NCI-H510A treated with DMSO at 0.1 percent for 48 hours (cell line): ENCODE measurements at places on chromosomes 13 and 19.
A peak's percentile ranks its signal among the peaks of the same experiment; 100 is the strongest.

- DNase-seq = no peak
Measured at GRCh38 chr13:32407854-32408253, 20.1 kb downstream of the N4BP2L1 start.

GRCh38 chr19:4369888-4370260 lies 26.5 kb downstream of the MPND start:
- peak; percentile 50 for DNase-seq

GRCh38 chr13:53460796-53461195 lies 432.2 kb downstream of the OLFM4 start:
- no peak for DNase-seq

GRCh38 chr13:64332048-64332447 lies 2898.1 kb downstream of the PCDH9 start:
- DNase-seq = peak; percentile 8

GRCh38 chr13:27171244-27171826 lies at the start of gene USP12:
USP12 (minus strand) TSS chr13:27171811; CDS start chr13:27171639, 172 bp downstream.
- no peak for DNase-seq

DNA sequence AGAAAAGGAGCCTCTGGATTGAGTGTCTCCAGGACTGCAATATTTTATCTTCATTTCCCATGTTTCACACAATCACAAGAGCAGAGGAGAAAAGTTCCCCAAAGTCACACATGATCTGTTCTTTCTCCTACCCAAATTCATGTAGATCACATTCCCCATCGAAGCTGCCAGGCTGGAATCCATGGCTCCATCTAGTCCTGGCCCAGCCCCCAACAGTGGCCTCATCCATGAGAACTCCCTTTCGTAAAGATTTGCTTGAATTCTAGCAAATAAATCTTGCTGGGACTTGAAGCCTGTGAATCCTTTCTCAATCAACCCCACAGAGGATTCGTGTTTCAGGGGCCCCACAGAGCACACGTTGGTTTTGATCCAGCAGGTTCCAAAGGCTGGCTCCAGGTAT lies 109.5 kb downstream of the COL4A1 start:
- no peak for DNase-seq

GRCh38 chr19:46298479-46299003 lies 1.7 kb downstream of the HIF3A start:
- DNase-seq = no peak

DNA sequence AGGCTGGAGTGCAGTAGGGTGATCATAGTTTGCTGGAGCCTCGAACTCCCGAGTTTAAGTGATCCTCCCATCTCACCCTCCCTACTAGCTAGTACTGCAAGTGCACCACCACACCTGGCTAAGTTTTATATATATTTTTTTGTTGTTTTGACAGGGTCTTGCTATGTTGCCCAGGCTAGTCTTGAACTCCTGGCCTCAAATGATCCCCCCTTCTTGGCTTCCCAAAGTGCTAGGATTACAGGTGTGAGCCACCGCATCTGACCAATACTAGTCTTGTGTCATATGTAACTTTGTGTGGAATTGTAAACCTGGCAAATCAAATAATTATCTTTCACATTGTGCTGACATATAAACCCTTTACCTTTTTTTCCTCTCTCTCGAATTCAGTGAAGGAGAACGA lies 10.2 kb downstream of the HNRNPM start:
- no peak for DNase-seq

DNA sequence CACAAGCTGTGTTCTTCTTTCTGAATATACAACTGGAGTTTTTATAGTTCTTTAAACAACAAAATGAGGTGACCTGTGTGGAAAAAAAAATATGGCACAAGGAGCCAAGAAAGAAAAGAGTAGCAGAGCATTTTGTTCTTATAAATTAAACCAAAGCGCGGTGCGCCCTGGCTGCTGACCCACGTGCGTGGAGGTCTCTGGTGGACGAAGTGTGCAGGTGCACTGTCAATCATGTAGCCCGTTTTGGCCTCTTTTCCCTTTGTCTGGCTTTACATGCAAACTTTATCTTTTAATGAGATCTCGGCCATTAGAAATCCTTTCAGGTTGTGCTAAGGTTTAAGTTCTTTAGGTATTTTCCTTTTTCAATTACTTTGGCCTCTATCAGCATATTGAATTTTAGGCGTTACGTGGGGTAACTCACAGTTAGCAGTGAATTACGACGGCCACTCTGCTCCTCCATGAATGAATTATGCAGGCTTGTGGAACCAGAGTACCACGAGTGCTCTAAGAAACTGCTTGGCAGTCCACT lies 443.9 kb upstream of the SLC10A2 start:
- DNase-seq = no peak

- no peak for DNase-seq
Measured at GRCh38 chr13:100403675-100404074, 184.9 kb downstream of the GGACT start.

DNA sequence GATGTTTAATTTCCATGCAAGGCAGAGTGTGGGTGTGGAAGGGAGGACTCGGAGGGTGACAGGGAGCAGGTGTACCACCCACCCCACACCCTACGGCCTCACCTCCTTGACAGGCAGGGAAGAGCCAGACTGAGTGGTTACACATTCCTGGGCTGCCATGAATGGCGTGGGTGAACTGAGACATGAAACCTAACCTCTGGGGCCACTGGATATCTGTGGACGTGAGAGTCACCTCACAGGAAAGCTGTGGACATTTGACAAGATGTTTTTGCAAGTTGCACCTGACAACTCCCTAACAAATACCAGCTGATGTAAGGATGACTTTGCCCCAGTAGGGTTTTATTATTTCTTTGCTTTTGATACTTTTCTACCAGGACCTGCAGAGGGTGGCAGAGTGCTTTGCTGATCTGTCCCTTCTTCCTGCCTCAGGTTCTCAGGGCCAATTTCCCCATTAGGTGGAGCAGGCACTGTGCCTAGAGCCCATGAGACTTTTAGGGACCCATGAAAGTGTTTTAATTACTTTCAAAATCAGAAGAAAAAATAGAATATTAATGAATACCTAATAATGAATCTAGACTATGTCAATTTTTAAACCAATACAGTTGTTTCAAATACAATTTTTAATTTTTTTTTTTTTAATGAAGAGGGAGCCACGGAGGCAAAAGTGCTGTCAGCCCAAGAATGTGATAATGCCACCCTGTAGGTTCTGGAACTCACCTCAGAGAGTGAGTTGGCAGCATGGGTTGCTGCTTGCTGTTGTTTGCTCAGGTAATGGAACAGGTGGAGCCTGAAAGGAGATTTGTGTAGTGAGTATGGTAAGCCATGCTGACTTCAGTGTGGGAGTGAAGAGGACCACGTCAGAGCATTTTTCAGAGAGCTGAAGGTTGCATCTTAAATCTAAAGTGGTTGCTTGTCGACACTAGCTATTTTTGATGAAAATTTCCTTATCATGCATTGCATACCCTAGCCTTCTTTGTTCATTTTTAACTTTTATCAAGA lies 58.0 kb upstream of the CYSLTR2 start:
- DNase-seq = no peak

- DNase-seq = no peak
Measured at GRCh38 chr19:12543855-12544254, 7.4 kb downstream of the ZNF564 start.

- no peak for DNase-seq
Measured at GRCh38 chr13:113073942-113074341, 31.6 kb upstream of the F7 start.

GRCh38 chr13:94967183-94968039 lies 255.1 kb upstream of the SOX21 start:
- peak; percentile 8 for DNase-seq

- DNase-seq = no peak
Measured at GRCh38 chr13:51811046-51811445, 7.1 kb upstream of the DHRS12 start.

DNA sequence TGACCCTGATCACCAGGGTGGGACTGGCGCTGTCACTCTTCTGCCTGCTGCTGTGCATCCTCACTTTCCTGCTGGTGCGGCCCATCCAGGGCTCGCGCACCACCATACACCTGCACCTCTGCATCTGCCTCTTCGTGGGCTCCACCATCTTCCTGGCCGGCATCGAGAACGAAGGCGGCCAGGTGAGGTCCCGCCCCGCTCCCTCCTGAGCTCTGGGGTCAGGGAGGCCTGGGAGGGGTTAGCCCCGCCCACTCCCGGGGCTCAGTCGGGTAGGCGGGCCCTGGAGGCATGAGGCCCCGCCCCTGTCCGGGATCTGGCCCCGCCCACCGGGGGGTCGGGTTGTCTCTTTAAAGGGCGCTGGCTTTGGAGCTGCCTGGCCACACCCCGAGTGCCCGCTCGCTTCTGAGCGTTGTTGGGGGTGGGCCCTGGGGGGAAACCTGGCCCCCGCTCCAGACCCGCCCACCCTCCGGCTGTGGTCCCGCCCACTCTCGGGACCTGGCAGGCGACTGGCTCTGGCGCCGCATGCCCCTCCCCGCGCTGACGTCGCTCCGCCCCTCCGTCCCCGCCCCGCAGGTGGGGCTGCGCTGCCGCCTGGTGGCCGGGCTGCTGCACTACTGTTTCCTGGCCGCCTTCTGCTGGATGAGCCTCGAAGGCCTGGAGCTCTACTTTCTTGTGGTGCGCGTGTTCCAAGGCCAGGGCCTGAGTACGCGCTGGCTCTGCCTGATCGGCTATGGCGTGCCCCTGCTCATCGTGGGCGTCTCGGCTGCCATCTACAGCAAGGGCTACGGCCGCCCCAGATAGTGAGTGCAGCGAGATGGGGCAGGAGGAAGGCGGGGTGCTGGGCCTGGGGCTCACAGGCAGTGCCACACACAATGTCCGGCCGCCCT lies 13.1 kb downstream of the DDX39A start:
- no peak for DNase-seq

DNA sequence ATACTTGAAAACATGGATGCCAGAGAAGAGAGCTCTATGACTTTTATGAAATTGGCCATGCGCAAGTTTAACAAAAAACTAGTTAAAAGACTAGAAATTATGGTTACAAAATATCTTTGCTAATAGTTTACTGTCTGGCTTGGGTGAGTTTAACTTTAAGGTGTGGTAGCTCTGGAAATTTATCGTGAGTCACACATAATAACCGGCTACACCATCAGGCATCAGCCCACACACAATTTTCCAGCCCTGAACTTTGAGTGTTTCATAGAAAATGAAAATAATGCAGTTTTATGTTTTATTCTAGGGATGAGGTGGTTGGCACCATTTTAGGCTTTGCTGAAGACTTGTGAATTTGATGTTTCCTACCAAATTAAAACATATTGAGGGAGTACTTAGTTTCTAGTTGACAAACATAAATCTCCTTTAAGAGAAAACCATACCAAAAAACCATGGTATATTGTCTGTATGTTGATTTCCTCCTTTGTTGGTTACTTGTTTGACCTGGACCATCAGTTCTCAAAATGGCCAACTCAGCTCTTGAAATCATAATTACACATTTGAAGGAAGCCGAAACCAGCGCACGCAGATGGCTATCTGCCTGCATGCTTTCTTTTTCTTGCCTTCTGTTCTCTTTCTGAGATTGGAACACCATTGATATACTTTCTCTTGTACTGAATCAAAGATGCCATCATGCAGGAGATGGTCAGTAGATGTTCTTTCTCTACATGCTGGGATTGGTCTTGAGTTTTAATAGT lies 125.1 kb downstream of the AKAP11 start:
- DNase-seq = no peak

- DNase-seq = no peak
Measured at GRCh38 chr13:110536006-110536693, 25.4 kb downstream of the RAB20 start.

DNA sequence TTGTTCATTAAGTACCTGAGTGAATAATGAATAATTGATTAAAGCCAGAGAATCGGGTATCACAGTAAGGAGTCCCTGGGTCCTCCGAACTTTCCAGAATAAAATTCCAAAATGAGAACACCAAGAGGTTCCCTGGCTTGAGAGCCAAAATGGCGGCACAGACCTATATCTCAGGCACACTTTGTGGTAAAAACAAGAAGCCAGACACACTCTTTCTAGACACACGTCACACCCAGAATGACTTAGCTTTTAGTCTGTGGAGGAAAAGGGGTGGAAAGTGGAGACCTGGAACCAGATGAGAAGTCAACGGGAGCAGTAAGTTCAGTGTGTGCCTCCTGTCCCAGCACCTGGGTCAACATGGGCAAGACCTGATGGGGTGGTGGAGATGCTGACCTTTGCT lies 8.4 kb downstream of the ARL11 start:
- no peak for DNase-seq

DNA sequence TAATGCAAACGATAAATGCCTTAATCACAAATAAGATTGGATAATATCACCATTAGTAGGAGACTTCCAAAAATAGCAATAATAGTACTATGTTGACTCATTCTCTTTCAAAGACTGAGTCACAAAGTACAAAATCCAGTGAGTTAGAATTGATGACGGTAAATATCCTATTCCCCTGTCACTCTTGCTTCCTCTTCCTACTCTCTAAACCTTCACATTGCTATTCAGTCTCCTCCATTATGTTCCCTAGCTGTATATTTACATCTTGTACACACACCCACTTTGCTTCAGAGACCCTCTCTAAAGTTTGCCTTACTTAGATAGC lies 26.3 kb upstream of the INTS6 start:
- no peak for DNase-seq

DNA sequence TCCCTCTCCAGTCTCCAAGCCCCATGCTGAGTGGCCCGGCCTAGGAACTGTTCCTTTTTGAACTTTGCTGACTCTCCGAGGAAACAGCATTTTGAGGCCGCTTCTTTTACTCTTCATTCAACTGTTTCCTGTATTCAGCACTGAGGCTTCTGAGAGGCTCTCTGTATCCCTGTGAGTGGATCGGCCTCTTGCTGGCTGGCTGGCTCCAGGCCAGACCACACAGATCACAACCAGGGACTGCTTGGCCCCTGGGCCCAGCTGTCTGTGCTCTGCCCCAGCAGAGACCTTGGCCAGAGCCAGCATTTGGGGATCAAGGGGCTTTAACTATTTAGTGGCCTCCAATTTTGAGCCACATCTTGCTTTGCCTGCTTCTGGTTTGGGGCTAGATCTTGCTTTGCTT lies 75.6 kb upstream of the KL start:
- DNase-seq = peak; percentile 1

GRCh38 chr19:56351208-56351607 lies 36.6 kb upstream of the ZSCAN5A start:
- no peak for DNase-seq

DNA sequence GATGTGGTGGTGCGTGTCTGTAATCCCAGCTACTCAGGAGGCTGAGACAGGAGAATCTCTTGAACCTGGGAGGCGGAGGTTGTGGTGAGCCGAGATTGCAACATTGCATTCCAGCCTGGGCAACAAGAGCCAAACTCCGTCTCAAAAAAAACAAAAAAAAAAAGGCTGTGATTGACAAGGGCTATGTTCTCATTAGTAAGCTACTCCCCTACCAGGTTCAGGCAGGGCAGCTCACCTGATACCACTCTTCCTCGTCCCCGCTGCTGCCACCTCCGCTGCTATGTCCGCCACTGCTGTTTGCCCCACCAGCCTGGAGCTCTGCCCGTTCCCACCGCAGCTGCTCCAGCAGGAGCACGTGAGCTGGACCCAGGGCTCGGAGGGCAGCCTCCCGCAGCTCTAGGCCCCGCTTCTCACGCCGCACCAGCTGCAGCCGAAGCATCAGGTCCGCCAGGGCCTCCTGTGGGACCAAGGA lies 9.4 kb downstream of the USHBP1 start:
- peak; percentile 43 for DNase-seq
